Bladder microvascular endothelial cell (primary cell): ENCODE measurements at places on chromosomes 1 and 21. TPM values are rescaled to one million over a fixed set of nuclear protein-coding genes. Genes with fewer than 3 reads are reported as not detected.

SPRR2F gene
- not detected in 2 replicates for total RNA-seq

BTG2 gene
- 30.3 and 40.7 TPM in 2 replicates for total RNA-seq

ZNF683 gene
- total RNA-seq = not detected in 2 replicates

RNF186 gene
- total RNA-seq = not detected in 2 replicates

OLFM3 gene
- not detected in 2 replicates for total RNA-seq

C1QC gene
- total RNA-seq = not detected in 2 replicates

C1orf232 gene
- total RNA-seq = not detected in 2 replicates

TBX19 gene
- 0.16 and 0.94 TPM in 2 replicates for total RNA-seq

ATP1A4 gene
- not detected in 2 replicates for total RNA-seq

OXCT2 gene
- 2.3 and 4.5 TPM in 2 replicates for total RNA-seq

KLF17 gene
- not detected in 2 replicates for total RNA-seq

MYOG gene
- not detected in 2 replicates for total RNA-seq

NHLH1 gene
- 0.06 TPM in 1 of 2 replicates, not detected in the other for total RNA-seq

TNFSF18 gene
- total RNA-seq = 46.1 and 96.4 TPM in 2 replicates

OR2L5 gene
- total RNA-seq = not detected in 2 replicates

ANGPTL1 gene
- total RNA-seq = under 0.01 TPM in 1 of 2 replicates, not detected in the other

HCRTR1 gene
- total RNA-seq = 0.65 and 5.2 TPM in 2 replicates

TCEA3 gene
- 0.63 and 1.8 TPM in 2 replicates for total RNA-seq

CHIA gene
- total RNA-seq = not detected in 2 replicates

UFC1 gene
- 119 and 137 TPM in 2 replicates for total RNA-seq

HRNR gene
- total RNA-seq = not detected in 2 replicates

CELA2A gene
- not detected in 2 replicates for total RNA-seq

RGS4 gene
- total RNA-seq = 12.0 and 29.3 TPM in 2 replicates

TCP10L gene
- 0.32 and 0.57 TPM in 2 replicates for total RNA-seq

RAB29 gene
- total RNA-seq = 17.2 and 27.7 TPM in 2 replicates

MX1 gene
- total RNA-seq = 25.7 and 41.3 TPM in 2 replicates

HAO2 gene
- not detected in 2 replicates for total RNA-seq

SPRR2E gene
- not detected in 2 replicates for total RNA-seq

SLFNL1 gene
- total RNA-seq = 0.32 and 0.69 TPM in 2 replicates

PTPRC gene
- total RNA-seq = not detected in 2 replicates

TEKT2 gene
- 0.25 TPM in 1 of 2 replicates, not detected in the other for total RNA-seq

NUAK2 gene
- total RNA-seq = 2.9 and 16.2 TPM in 2 replicates

FCRL1 gene
- total RNA-seq = not detected in 2 replicates
